Upper lobe of right lung (tissue), 1 donor: ENCODE measurements at places on chromosomes 16 and 17. TPM values are rescaled to one million over a fixed set of nuclear protein-coding genes. Genes with fewer than 3 reads are reported as not detected.

TERB1 gene
- 0.26 TPM for total RNA-seq

FAM20A gene
- total RNA-seq = 43.3 TPM

ZNF267 gene
- 17.0 TPM for total RNA-seq

CDH15 gene
- 0.43 TPM for total RNA-seq

SHISA6 gene
- not detected for total RNA-seq

EME1 gene
- total RNA-seq = 1.3 TPM

EVPL gene
- total RNA-seq = 46.8 TPM

KRT32 gene
- total RNA-seq = not detected

PDP2 gene
- total RNA-seq = 22.4 TPM

DHRS7C gene
- total RNA-seq = not detected

SAMD14 gene
- 21.5 TPM for total RNA-seq

PRAC2 gene
- total RNA-seq = not detected

CCL17 gene
- total RNA-seq = 15.5 TPM

FOXN1 gene
- 0.35 TPM for total RNA-seq

VTN gene
- 1.3 TPM for total RNA-seq

SIAH1 gene
- 24.8 TPM for total RNA-seq

CLEC3A gene
- not detected for total RNA-seq

NECAB2 gene
- total RNA-seq = not detected

ADAP2 gene
- total RNA-seq = 19.8 TPM

HP gene
- 94.2 TPM for total RNA-seq

KRTAP1-1 gene
- total RNA-seq = not detected

RRN3 gene
- 27.6 TPM for total RNA-seq

GAS2L2 gene
- not detected for total RNA-seq

TBC1D3B gene
- 8.2 TPM for total RNA-seq

MYH2 gene
- 1.0 TPM for total RNA-seq

CIITA gene
- 78.9 TPM for total RNA-seq

C1QL1 gene
- 0.52 TPM for total RNA-seq

ZSCAN10 gene
- not detected for total RNA-seq

BMERB1 gene
- 22.6 TPM for total RNA-seq

C16orf86 gene
- 3.8 TPM for total RNA-seq

CYLD gene
- 48.3 TPM for total RNA-seq

HOXB8 gene
- 1.0 TPM for total RNA-seq

ZP2 gene
- total RNA-seq = 0.67 TPM

MFSD6L gene
- total RNA-seq = 0.41 TPM

MYH3 gene
- 2.8 TPM for total RNA-seq

UTS2R gene
- total RNA-seq = not detected

CCR7 gene
- total RNA-seq = 1.1 TPM

KCNJ2 gene
- total RNA-seq = 18.1 TPM

CDT1 gene
- 1.0 TPM for total RNA-seq

ODAD4 gene
- 1.0 TPM for total RNA-seq

RNF213 gene
- 236 TPM for total RNA-seq

KCNJ16 gene
- total RNA-seq = 0.35 TPM

NARF gene
- total RNA-seq = 54.1 TPM

MGAT5B gene
- total RNA-seq = 2.0 TPM

USH1G gene
- total RNA-seq = not detected

GABARAP gene
- total RNA-seq = 547 TPM

PERCC1 gene
- not detected for total RNA-seq

CES1 gene
- total RNA-seq = 293 TPM

CCDC200 gene
- total RNA-seq = not detected
